ENCODE measurements at places on chromosomes 11 and 22. TPM values are rescaled to one million over a fixed set of nuclear protein-coding genes. Genes with fewer than 3 reads are reported as not detected.

The ZNRF3 gene
- total RNA-seq = 0.38 TPM

The SLC6A5 gene
- total RNA-seq = not detected

- no peaks in the 10 kb centered on the region for H3K4me1 ChIP-seq
- no peak overlapping the region for H3K27ac ChIP-seq
- H3K27me3 ChIP-seq = no peaks in the 10 kb centered on the region
- no peak for DNase-seq
- H3K4me3 ChIP-seq = no peak overlapping the region
- H3K36me3 ChIP-seq = no peaks in the 10 kb centered on the region
Observed at GRCh38 chr11:109309153-109309552, 112.8 kb upstream of the C11orf87 start.

The PRCP gene
- total RNA-seq = 16.0 TPM

DNA sequence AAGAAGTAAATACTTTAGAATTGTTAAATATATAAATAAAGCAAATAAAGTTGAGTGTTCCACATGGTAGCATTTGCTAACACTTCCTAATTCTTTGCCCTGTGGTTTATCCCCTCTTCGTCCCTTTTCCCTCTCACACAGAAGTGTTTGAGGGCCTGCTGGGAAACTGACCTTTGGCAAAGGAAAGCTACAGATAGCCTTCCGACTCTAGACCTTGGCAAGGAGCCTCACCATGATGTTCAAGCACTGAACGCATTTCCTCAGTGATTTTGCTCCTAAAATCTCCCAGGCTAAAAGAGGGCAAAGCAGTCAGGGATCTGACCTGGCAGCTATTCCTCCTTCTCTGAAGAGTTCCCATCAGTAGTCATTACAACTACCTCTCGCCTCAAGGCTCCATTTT, 52.5 kb upstream of the HORMAD2 start:
- H3K4me3 ChIP-seq = no peak overlapping the region
- H3K27me3 ChIP-seq = no peaks in the 10 kb centered on the region
- no peaks in the 10 kb centered on the region for H3K4me1 ChIP-seq

DNA sequence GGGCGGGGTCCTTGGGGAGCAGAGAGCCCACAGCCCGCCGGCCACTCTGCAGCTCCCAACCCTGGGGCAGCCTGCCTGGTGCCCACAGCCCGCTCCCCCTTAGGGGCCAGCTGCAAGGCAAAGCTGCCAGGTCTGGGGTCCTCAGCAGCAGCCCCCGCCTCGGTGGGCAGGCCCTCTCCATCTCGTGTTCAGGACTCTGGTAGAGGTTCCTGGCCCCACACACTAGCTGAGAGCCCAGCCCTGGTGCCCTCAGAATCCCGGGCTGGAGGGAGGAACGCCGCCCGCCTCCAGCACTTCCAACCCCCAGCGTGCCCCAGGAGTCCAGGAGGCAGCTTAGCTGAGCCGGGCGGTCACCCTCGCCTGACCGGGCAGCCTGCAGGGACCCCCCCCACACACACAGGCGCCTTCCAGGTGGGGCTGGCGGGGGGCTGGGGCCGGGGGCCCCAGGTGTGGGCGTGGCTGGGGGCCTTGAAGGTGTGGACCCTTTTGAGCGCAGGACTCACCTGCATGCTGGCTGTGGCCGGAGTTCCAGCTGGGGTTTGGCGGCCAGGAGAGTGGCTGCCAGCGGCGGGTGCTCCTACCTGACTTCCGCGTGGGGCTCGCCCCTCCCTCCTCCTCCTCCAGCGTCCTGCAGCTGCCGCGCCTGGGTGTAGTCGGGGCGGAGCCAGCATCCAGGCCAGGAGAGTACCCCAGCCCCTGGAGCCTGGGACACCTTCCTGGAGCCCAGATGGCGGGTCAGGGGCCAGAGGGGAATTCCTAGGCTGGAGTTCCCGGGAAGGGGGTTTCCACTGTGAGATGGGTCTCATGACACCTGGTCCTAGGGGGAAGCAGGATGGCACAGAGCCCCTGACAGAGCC, at the start of gene ANO9:
Gene ANO9, minus strand, starts transcription at position 594 of the 857 bp plus-strand sequence. Its CDS starts 85 bp downstream, at position 509.
- DNase-seq = peak; percentile 61
- H3K4me3 ChIP-seq = peak within 1 kb of the TSS; percentile 62
- H3K4me1 ChIP-seq = peaks cover 56% of the 10 kb centered on the region
- no peak within 1 kb of the TSS for H3K27ac ChIP-seq

Data from CD4-positive, alpha-beta T cell (primary cell).